Chondrocyte (in vitro differentiated cells): ENCODE measurements at places on chromosomes 3 and 15. TPM values are rescaled to one million over a fixed set of nuclear protein-coding genes. Genes with fewer than 3 reads are reported as not detected.

The CRYBG3 gene
- total RNA-seq, result 15.5 to 17.7 TPM (median 15.6 TPM) in 3 replicates

The TGM4 gene
- 0.27 TPM in 1 of 3 replicates, not detected in the others for total RNA-seq

DNA sequence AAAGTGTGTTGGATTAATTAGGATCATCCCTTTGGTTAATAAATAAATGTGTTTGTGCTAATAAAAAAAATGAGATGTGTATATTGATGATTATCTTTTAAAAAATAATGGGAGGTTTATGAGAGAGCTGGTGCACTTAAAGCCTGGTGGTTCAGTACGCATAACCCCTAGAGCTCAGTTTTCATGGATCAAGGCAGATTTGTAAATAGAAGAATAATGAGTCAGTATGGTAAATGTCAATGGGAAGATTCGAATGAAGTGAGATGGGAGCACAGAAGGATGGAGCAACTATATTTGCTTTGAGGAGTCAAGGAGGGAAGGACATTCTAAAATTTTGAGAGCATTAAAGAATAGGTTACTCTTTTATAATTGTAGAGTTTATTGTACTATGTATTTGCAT is 35.4 kb downstream of the AKAP13 start:
- H3K27me3 ChIP-seq, result no peaks in the 10 kb centered on the region
- H3K27ac ChIP-seq, result no peak overlapping the region
- no peak overlapping the region for H3K4me3 ChIP-seq
- DNase-seq, result no peak

GRCh38 chr3:64110071-64110470 is 86.8 kb upstream of the PSMD6 start:
- DNase-seq, result no peak
- peaks cover 26% of the 10 kb centered on the region for H3K36me3 ChIP-seq
- no peaks in the 10 kb centered on the region for H3K27me3 ChIP-seq
- H3K27ac ChIP-seq, result peak overlapping the region; percentile 42
- H3K4me3 ChIP-seq, result no peak overlapping the region

GRCh38 chr3:28598165-28598564 is 249.5 kb upstream of the AZI2 start:
- peaks cover 9% of the 10 kb centered on the region for H3K27me3 ChIP-seq
- no peak overlapping the region for H3K27ac ChIP-seq
- no peak overlapping the region for H3K4me3 ChIP-seq
- H3K4me1 ChIP-seq, result no peaks in the 10 kb centered on the region
- no peak for DNase-seq

- H3K27me3 ChIP-seq, result peaks cover 23% of the 10 kb centered on the region
- H3K27ac ChIP-seq, result no peak overlapping the region
- DNase-seq, result no peak
- H3K4me1 ChIP-seq, result no peaks in the 10 kb centered on the region
- no peak overlapping the region for H3K4me3 ChIP-seq
Observed at GRCh38 chr3:8052659-8053058, 449.0 kb upstream of the LMCD1 start.
